ENCODE measurements at places on chromosomes 1 and 21.
A peak's percentile ranks its signal among the peaks of the same experiment; 100 is the strongest.

- DNase-seq, result no peak
These were observed 14.7 kb upstream of the SSX2IP start for GRCh38 chr1:84704872-84705417.

GRCh38 chr1:34846265-34846664, 13.3 kb downstream of the SMIM12 start:
- no peak for DNase-seq

GRCh38 chr1:185733818-185734735, at the start of gene HMCN1:
HMCN1 (plus strand) TSS chr1:185734391; CDS start chr1:185734780, 389 bp downstream.
- DNase-seq, result peak; percentile 13

DNA sequence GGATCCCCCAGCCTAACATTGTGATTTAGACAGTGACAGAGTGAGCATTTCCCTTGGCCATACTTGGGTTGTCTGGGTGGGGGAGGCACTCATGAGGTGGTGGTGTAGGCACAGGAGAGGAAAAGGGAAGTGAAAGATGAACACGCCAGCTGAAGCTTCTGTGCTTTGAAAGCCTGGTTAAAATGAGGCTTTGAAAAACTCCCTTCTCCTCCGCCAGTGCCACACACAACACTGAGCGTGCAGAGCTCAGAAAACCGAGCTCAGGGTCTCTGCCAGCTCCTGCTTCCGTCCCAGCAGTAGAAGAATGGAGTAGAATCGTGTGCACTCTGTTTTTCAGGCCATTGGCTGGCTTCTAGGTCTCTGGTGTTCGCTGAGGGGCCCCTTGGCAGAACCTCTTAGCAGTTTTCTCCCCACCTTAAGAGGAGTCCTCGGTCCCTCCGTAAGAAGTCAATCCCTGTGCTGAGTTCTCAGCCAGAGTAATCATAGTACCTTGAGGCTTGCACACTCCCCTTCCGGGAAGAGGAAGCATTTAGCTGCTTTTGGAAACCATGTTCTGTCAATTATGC, 12.9 kb downstream of the PLEKHM2 start:
- DNase-seq, result peak; percentile 37

DNA sequence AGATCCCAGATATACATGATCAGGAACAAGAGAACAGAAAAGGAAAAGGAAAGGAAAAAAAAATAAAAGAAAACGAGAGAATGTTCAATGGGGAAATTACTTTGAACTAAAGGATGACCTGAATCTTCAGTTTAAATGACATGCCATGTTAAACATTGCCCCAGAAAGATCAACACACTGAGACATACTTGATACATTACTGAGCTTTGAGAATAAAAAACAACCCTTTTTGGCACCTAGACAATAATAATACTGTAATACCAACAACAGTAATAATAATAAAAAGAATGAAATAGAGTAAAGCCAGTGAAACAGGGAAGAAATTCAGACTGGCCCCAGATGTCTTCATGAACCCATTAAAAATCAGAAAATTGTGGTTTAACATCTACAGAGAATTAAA, 44.8 kb downstream of the CLIC6 start:
- DNase-seq, result no peak

DNA sequence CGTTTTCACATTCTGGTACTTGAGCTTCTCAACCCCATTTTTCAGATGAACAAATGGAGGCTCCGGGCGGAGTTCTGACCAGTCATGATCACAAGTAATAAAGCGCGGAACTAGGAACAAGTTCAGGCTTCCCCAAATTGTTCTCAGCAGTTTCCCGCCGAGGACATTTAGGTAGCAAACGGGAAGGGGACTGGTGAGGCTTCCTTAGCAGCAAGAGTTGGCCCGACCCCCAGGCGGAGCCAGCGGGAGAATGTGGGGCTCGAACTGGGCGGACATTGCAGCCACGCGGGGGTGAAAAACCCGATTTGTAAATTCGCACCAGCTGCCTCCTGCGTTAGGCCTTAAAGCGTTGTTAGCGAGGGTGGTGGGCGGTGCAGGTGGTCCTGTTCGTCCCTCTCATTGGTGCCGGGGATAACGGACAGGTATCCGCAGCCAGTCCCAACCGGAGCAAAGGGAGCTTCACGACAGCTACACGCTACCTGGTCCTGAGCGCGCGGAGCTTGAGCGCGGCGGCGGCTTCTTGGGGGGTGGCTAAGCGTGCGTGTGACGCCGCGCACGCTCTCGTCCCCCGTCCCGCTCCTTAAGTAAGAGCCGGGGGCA, 15.3 kb downstream of the SEMA6C start:
- DNase-seq, result peak; percentile 73

- DNase-seq, result no peak
These were observed 103.5 kb downstream of the MAST2 start for GRCh38 chr1:45906883-45907282.

All from activated CD4-positive, alpha-beta T cell treated with anti-CD3 and anti-CD28 coated beads, Interleukin-2, Interleukin-4, amounts not matched to agents 100 ng/mL and 50 ng/mL, durations not matched to agents 16 hours and 8 hours (primary cell).